ENCODE measurements at places on chromosomes 1 and 21. TPM values are rescaled to one million over a fixed set of nuclear protein-coding genes. Genes with fewer than 3 reads are reported as not detected.

The MARCKSL1 gene
- total RNA-seq: 8.9 TPM

The CD5L gene
- total RNA-seq: 0.20 TPM

The HES2 gene
- total RNA-seq: not detected

The PINK1 gene
- 219 TPM for total RNA-seq

The GREM2 gene
- total RNA-seq: 1.6 TPM

The FCMR gene
- 29.5 TPM for total RNA-seq

The LCE3E gene
- total RNA-seq: not detected

DNA sequence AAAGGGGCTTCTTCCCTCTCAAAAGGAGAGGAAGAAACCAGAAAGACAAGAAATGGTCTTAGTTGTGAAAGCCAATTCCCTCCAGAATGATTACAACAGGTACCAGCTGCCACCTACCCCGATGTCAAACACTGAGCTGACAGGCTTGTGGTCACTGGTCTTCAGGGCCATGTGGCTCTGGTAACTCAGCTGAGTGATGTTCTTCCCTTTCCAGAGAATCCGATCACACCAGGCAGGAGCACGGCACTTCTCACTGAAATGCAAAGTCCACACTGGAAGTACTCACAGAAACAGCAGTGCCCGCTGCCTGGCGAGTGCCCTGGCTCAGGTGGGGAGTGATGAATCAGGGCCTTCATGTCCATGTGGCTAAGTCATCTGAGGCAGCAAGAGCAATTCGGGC is 18.7 kb upstream of the MTF1 start:
- H3K27ac ChIP-seq: no peak overlapping the region
- no peak for DNase-seq
- no peak overlapping the region for H3K4me3 ChIP-seq
- peaks cover 99% of the 10 kb centered on the region for H3K36me3 ChIP-seq
- H3K27me3 ChIP-seq: no peaks in the 10 kb centered on the region

GRCh38 chr1:32990887-32991286 is 26.3 kb upstream of the RNF19B start:
- no peak overlapping the region for H3K27ac ChIP-seq
- no peak overlapping the region for H3K4me3 ChIP-seq
- no peak for DNase-seq
- no peaks in the 10 kb centered on the region for H3K36me3 ChIP-seq
- peaks cover 30% of the 10 kb centered on the region for H3K4me1 ChIP-seq

- no peaks in the 10 kb centered on the region for H3K36me3 ChIP-seq
- no peak for DNase-seq
- H3K4me3 ChIP-seq: no peak overlapping the region
- H3K27ac ChIP-seq: no peak overlapping the region
- no peaks in the 10 kb centered on the region for H3K27me3 ChIP-seq
Measured at GRCh38 chr1:85571181-85571759, 9.3 kb upstream of the CCN1 start.

DNA sequence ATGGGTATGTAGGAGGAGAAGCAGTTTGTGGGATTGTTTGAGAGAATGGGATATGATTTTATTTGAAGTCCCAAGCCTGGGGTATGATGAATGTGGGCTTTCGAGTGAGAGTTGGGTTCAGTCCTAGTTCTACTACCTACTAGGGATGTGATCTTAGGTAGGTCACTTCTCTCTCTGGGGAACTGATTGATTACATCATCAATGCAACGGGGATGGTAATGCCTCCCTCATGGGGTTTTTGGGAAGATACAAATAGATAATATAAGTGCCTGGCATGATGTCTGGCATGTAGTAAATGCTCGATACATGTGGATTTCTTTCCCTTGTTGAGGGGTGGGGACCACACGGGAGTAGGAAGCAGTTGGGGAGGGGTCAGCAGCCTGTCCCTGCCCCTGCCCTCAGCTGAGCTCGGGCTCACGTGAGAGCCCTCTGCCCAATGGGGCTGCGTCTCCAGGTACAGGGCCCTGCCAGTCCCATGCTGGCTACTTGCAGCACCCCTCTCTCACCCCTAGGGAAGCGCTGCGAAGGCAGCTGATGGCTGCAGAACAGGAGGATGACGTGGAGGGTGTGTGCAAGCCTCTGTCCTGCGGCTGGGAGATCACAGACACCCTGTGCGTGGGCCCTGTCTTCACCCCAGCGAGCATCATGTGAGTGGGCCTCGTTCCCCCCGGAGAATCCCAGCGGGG is 38.7 kb downstream of the AZIN2 start:
- no peaks in the 10 kb centered on the region for H3K27me3 ChIP-seq
- no peak overlapping the region for H3K4me3 ChIP-seq
- no peak for DNase-seq
- H3K36me3 ChIP-seq: no peaks in the 10 kb centered on the region
- no peaks in the 10 kb centered on the region for H3K4me1 ChIP-seq

GRCh38 chr21:21682172-21682571 is 684.0 kb downstream of the NCAM2 start:
- H3K27ac ChIP-seq: no peak overlapping the region
- no peaks in the 10 kb centered on the region for H3K4me1 ChIP-seq
- H3K4me3 ChIP-seq: no peak overlapping the region
